ENCODE measurements at places on chromosomes 11 and 22.

GRCh38 chr11:61815790-61816735 lies 740 bp downstream of the FADS1 start:
- DNase-seq, result peak; percentile 73

- DNase-seq, result peak; percentile 69
Observed at GRCh38 chr11:20110908-20111669, 49.2 kb downstream of the DBX1 start.

- no peak for DNase-seq
Observed at GRCh38 chr11:65444314-65445051, 21.9 kb downstream of the NEAT1 start.

GRCh38 chr11:3616721-3617460 lies 24.9 kb downstream of the ART5 start:
- no peak for DNase-seq

DNA sequence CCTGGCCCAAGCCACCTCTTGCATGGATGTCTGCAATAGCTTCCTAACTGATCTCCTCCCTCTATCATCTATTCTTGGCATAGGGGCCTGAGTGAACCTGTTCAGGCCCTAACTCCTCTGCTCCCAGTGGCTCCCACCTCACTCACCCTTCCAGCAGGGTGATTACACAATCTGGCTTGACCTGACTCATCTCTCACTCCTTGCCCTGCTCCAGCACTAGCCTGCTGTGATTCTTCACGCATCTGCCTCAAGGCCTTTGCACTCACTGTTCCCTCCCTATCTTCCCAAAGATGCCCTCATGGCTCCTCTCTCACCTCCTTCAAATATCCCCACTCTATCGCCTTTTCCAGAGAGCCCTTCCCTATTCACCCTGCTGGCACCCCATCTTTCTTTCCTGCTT lies 10.5 kb downstream of the SCN4B start:
- DNase-seq, result no peak

- DNase-seq, result no peak
Observed at GRCh38 chr11:119520400-119520799, 97.4 kb upstream of the THY1 start.

DNA sequence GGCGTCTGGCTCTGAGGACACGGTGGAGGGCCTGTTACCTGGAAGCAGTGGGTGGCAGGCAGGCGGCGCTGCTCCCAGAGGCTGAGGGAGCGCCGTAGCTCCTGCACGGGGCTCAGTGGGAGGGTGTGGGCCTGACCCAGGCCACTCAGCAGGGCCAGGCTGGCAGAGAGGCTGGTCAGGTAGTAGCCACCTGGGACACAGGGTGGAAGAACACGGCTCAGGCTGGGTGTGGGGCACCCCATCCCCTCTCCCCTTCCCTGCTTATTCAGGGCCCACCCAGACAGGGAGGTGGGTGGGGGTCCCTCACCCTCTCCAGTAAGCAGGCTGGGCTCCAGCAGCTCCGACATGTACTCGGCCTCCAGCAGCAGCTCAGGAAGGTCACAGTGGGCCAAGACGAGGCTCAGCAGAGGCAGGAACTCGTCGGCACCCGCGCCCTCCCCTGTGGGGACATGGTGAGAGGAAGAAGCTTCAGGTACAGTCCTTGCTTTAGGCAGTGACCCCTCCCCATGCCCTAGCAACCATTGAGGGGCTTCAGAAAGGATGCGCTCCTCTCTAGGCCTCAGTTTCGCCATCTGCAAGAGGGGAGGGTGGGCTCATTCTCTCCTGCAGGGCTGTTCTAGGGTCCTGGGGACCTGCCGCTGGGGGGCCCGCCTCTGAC lies 2.9 kb downstream of the RIN1 start:
- no peak for DNase-seq

- DNase-seq, result no peak
Observed at GRCh38 chr22:23205339-23206049, 25.2 kb downstream of the BCR start.
